ENCODE measurements at places on chromosomes 5 and 9.

GRCh38 chr5:135660826-135661575 is 82.2 kb upstream of the CXCL14 start:
- peak; percentile 76 for DNase-seq

DNA sequence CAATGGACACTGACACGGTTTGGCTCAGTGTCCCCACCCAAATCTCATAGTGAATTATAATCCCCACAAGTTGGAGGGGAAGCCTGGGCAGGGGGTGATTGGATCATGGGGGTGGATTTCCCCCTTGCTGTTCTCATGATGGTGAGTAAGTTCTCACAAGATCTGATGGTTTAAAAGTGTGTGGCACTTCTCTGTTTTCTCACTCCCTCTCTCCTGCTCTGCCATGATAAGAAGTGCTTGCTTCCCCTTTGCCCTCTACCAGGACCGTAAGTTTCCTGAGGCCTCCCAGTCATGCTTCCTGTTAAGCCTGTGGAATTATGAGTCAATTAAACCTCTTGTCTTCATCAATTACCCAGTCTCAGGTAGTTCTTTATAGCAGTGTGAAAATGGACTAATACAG is 115.8 kb upstream of the KIF2A start:
- no peak for DNase-seq

- DNase-seq = peak; percentile 98
These were observed 27.9 kb upstream of the GOLM1 start for GRCh38 chr9:86126998-86127972.

- DNase-seq = no peak
These were observed 39.5 kb downstream of the PCA3 start for GRCh38 chr9:76803762-76804161.

GRCh38 chr9:104991144-104991953 is 63.4 kb upstream of the ABCA1 start:
- DNase-seq = peak; percentile 92

DNA sequence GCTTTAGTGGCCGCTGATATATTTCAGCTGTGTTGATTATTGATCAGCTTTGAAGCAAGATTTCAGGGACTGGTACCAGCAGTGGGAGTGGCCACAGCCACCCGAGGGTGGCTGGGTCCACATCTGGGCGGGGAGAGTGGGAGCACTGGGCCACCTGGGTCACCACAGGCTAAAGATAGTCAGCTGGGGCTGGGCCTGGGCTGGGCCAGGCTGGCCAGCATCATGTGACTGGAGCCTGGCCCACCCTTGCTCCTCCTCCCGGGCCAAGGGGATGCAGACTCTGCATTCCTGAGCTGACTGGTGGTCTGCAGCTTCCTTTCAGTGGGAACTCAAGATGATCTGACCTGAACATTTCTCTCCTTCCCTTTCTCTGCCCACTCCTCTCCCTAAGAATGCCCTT is 27.1 kb downstream of the LARP1 start:
- DNase-seq = no peak

- DNase-seq = peak; percentile 88
These were observed 22.2 kb downstream of the BHMT start for GRCh38 chr5:79133657-79134451.

All from astrocyte of the hippocampus (primary cell).